Breast epithelium (tissue), 4 donors: ENCODE measurements at places on chromosomes 4 and X. TPM values are rescaled to one million over a fixed set of nuclear protein-coding genes. Genes with fewer than 3 reads are reported as not detected.

DUSP21 gene
- not detected for total RNA-seq

DNA sequence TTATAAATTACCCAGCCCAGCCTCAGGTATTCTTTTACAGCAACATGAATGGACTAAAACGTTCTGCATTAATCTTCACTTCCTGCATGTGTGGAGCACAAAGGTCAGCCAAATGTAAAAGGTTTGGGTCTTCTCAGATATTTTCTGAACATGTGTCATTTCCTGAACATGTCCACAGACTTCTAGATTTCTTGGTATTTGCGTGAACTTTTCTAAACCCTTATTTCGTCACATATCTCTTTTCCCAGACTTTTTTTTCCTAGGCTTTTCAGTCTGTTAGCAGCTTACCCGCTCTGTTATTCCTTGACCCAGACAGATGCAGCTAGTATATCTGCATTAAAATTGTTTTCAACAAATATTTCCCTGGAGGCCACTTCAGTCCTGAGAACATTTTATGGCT is 57.3 kb upstream of the USP51 start:
- no peaks in the 10 kb centered on the region for H3K27me3 ChIP-seq
- H3K4me3 ChIP-seq: no peak overlapping the region
- no peaks in the 10 kb centered on the region for H3K36me3 ChIP-seq
- H3K4me1 ChIP-seq: no peaks in the 10 kb centered on the region

DNA sequence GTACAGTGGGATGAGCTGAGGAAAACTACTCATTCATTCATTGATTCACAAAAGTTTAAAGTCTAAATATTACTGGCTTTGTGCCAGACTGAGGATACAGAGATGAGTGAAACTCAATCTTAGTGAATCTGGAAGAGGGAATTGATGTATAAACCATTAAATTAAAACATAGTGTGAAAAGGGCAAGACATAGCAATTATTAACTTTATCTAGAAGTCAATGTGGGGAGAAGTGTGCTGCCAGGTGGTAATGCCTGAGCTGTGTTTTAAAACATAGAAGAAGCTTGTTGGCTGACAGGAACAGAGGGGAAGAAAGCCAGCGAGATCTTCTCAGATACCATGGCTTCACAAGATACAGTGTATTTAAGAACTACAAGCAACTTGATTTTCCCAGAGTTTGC is 153.4 kb downstream of the BMPR1B start:
- H3K27ac ChIP-seq: no peak overlapping the region
- H3K4me1 ChIP-seq: no peaks in the 10 kb centered on the region
- H3K4me3 ChIP-seq: no peak overlapping the region
- no peak for DNase-seq
- H3K27me3 ChIP-seq: no peaks in the 10 kb centered on the region
- no peaks in the 10 kb centered on the region for H3K36me3 ChIP-seq

DNA sequence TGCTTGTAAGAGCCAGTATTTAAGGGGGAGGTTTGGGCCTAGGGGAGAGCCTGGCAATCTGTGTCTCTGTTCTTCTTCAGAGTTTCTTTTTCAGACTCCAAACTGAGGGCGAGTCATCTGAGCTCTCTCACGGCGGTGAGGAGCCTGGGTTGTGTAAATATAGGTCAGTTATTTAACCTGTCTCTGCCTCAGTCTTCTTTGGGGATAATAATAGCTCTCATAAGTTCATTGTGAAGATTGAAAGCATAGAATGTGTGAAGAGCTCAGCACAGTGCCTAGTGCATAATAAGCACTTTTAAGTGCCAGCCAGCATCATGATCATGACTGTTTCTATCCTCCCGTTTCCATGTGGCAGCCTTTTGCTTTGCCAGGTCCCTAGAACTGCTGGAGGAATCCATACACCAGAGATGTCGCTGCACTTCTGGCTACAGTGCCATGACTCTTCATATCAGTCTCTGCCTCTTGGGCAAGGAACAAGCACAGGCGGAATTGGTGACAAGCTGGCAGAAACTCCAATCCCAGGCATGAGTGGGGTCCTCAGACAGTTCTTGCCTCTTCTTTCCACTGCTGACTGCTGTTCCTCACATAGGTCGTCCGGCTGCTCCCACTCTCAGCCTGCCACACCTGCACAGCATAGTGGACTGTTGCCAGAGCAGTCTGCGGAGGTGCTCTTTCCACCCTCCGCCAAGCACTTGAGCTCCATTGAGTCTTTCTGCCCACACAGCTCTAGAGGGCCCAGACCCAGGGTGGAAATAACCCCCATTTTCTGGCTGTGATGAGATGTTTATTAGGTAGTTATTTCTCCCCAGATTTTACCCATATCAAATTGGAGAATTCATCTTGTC is 103.7 kb upstream of the MAML3 start:
- no peak overlapping the region for H3K4me3 ChIP-seq
- no peaks in the 10 kb centered on the region for H3K4me1 ChIP-seq
- no peaks in the 10 kb centered on the region for H3K36me3 ChIP-seq

DNA sequence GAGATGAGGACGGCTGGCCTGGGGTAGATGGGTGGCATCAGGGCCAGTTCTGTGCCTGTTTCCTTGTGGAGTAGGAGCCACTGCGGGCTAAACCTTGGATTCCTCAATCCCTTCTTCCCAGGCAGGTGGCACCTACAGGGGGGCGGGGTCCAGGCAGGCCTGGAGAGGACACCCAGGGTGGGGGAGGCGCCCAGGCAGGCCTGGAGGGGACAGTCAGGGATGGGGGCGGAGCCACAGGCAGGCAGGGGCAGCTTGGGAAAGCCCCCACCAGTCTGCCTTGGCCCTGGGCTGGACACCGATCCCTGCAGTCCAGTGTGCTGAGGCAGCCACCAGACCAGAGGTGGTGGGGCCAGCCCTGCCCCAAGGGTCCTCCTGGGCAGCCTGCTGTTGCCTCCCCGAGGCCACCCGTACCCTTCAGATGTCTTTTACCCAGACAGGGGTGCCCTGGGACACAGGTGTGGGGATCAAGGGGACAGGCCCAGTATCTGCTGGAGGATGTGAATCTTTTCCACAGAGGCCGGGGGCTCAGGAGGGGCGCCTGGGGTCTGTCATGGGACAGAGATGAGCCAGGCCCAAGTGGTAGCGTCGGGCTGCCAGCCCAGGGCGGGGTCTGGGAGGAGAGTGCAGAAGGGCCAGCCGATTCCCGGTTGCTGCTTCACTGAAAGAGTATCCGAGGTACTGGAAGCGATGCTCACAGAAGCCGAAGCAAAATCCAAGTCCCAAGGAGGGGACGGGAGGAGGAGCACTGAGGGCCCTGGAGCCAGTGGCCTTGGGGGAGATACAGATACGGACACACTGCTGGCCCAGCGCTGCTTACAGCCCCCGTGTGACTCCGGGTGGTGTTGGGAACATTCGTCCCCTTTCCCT is 34.5 kb downstream of the LRPAP1 start:
- DNase-seq: no peak
- no peak overlapping the region for H3K27ac ChIP-seq
- H3K36me3 ChIP-seq: no peaks in the 10 kb centered on the region
- H3K27me3 ChIP-seq: peaks cover 11% of the 10 kb centered on the region

GRCh38 chr4:3017504-3017903 is 54.1 kb downstream of the GRK4 start:
- H3K36me3 ChIP-seq: no peaks in the 10 kb centered on the region
- H3K27ac ChIP-seq: no peak overlapping the region
- no peak overlapping the region for H3K4me3 ChIP-seq
- DNase-seq: no peak
- no peaks in the 10 kb centered on the region for H3K4me1 ChIP-seq

DNA sequence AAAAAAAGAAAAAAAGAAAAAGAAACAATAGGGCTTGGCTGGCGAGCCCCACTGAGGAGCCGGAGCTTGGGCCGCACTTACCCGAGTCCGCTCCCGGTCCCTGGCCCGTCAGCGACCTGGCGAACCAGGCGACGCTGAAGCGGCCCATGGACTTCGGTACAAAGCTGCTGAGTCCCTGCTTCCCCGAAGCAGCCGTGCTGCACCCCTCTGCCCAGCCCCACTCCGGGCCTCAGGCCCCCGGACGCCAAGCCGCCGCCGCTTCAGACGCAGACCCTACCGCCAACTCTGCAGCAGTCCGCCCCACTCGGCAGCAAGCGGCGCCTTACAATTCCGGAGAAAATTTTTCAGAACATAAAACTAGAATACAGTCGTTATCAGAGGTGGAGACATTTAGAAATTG is 300.5 kb downstream of the OPHN1 start:
- no peak overlapping the region for H3K27ac ChIP-seq
- no peaks in the 10 kb centered on the region for H3K27me3 ChIP-seq
- no peaks in the 10 kb centered on the region for H3K36me3 ChIP-seq
- DNase-seq: no peak

DNA sequence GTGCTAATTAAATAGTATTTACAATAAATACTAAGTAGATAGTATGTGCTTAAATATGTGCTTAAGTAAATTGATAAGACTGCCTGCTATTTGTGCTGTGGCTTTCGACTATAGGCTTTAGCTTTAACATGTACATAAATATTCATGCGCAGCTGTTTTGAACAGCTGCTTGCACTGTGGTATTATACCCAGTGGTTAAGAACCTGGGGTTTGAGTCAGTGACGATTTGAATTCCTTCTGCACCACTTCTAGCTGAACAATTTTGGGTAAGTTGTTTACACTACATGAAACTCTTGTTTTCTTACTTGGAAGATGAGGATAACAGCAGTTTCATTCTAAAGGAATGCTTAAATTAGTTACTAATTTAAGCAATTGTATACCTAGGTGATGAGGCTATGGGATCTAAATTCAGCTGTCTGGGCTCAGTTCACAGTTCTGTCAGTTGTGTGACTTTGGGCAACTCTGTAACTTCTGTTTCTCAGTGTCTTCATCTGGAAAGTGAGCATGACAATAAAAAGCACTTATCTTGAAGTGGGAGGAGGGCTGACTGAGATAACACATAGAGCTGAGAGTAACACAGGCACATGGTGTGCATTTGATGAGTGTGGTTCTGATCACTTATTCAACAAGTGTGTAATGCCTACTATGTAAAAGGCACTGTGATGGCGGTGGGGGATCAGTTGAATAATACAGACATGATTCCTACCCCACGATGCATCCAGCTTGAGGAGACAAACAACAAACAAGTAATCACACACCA is 37.0 kb downstream of the HPGDS start:
- H3K27ac ChIP-seq: no peak overlapping the region
- H3K4me3 ChIP-seq: no peak overlapping the region
- H3K36me3 ChIP-seq: no peaks in the 10 kb centered on the region
- H3K4me1 ChIP-seq: no peaks in the 10 kb centered on the region
- H3K27me3 ChIP-seq: no peaks in the 10 kb centered on the region
- no peak for DNase-seq

DNA sequence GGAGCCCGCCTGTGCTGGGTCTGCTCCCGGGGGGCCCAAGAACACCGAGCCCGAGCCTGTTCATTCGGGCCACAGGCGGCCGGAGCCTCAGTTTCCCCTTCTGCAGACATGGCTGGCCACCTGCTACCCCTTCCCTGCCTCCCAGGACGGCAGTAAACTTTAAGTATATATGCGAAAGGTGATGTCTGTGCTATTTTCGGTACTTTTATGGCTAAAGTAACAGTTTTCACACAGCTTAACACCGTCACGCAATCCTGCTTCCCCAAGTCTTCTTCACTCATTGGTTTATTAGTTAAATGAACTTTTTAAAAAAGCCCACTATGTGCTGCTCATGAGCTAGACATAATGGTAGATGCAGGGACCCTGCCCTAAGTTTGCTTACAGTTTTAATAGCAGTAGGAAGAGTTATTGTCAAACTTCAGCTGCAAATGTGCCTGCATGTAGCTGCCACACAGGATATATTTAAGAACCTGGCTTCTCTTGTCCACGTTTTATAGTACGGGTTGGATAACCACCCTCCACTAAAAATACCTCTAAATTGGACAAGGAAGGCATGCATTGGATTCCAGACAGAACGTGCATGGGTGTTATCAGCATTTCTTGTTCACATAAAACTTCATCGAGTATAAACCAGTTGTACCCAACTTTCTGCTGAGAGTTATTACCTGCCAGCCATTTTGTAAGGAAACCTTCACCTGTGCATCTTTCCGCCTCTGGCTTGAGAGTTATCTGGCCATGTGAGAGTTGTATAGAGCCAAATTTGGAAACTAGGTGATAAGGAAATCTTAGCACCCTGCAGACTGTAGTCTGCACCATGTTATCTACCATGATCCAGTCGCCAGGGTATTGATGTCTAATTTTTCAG is 741 bp downstream of the ANAPC4 start:
- no peaks in the 10 kb centered on the region for H3K36me3 ChIP-seq
- no peak for DNase-seq
- no peaks in the 10 kb centered on the region for H3K27me3 ChIP-seq
- H3K27ac ChIP-seq: peak overlapping the region; percentile 88

DNA sequence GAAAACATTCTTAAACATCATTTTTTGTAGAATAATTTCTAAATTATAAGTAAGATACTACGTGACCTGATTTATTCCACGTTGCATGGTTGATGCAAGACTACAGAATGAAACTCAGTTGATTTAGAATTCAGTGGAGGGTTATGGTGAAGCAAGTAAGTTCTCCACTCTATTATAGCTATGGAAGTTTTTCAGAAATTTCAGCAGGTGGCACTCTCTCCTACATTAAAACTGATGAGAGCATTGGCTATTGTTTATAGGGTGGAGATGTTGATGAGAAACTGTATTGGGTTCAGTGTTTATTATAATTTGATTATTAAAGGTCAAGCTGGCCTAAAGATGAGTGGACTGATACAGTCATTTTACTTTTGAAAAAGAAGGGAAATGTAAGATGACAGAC is 88.0 kb downstream of the FNIP2 start:
- no peaks in the 10 kb centered on the region for H3K4me1 ChIP-seq
- no peak overlapping the region for H3K27ac ChIP-seq
- H3K27me3 ChIP-seq: no peaks in the 10 kb centered on the region
- no peaks in the 10 kb centered on the region for H3K36me3 ChIP-seq
- no peak overlapping the region for H3K4me3 ChIP-seq

DNA sequence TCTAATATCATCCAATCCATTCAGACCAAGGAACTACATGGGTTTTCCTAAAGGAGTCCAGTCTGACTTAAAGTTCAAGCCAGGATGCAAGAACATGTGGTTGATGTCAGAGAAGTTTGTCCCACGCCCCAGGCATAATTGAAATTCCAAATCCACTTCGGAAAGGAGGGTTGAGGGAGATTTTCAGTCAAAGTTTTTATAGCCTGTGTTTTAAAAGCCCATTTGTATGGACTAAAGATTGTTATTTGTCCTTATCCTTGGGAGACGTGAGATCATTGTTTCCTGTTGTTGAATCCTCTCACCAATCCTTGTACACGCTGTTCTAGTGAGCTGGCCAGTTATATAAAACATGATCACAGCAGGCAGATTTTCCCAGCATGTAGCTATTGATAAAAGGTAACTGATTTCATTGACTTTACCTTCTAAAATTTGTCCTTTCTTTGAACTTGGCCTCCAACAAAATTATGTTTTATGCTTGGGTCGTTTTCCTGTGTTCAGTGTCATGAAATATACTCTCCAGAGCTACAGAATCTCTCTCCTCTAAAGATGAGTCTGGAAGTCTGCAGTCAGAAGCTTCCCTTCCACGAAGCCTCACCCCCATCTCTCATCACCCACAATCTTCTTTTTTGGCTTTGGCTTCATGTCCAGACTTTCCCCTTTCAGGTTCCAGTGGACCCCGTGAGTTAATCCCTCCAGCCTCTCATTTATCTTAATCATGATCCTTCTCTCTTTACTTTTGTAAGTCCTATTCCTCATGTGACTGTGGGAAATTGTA is 92.9 kb downstream of the ATP10D start:
- H3K36me3 ChIP-seq: peaks cover 3% of the 10 kb centered on the region
- H3K27me3 ChIP-seq: no peaks in the 10 kb centered on the region
- peak overlapping the region; percentile 4 for H3K27ac ChIP-seq
- DNase-seq: no peak
- no peaks in the 10 kb centered on the region for H3K4me1 ChIP-seq

GRCh38 chr4:38948551-38948950 is 80.9 kb downstream of the FAM114A1 start:
- peak overlapping the region; percentile 8 for H3K27ac ChIP-seq
- no peaks in the 10 kb centered on the region for H3K27me3 ChIP-seq
- H3K4me3 ChIP-seq: no peak overlapping the region
- no peaks in the 10 kb centered on the region for H3K4me1 ChIP-seq
